Activated CD8-positive, alpha-beta memory T cell treated with anti-CD3 and anti-CD28 coated beads for 1 hour (primary cell): ENCODE measurements at places on chromosomes 2 and 18.

- no peak for DNase-seq
These were observed 60.7 kb downstream of the TNS1 start for GRCh38 chr2:217941886-217942728.

DNA sequence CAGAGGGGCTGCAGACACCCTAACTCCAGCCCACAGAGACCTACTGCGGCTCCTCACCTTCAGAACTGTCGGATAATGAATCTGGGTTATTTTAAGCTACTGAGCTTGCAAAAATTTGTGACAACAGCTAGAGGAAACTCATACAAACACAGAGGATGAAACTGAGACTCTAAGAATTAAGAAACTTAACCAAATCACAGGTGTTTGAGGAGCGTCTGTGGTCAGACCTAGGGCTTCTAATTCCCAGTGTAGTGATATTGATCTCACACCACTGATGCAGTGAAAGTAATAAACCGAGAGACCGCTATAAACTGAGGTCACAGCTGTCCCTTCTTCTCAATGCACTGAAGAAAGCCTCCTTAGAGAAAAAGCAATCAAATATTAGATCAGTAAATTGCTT is 110.1 kb downstream of the RGPD3 start:
- no peak for DNase-seq

GRCh38 chr2:218897394-218898108 is 16.9 kb downstream of the WNT10A start:
- no peak for DNase-seq

DNA sequence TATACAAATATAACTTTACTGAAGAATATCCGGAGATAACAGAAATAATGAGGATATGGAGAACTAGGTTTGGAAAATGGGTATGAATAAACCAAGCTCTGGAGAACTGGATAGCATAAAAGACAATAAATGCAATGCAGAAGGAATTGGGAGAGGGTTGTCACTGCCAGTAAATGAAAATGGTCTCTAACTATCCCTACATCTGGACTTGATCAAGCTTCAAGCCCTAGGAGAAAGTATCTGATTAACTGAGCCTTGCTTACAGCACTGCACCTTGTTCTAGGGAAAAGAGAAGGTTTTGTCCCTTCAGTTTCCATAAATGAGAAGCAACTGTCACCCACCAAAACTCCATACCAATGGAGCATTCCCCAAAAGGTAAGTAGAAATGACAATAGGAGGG is 514.6 kb upstream of the ZEB2 start:
- no peak for DNase-seq

DNA sequence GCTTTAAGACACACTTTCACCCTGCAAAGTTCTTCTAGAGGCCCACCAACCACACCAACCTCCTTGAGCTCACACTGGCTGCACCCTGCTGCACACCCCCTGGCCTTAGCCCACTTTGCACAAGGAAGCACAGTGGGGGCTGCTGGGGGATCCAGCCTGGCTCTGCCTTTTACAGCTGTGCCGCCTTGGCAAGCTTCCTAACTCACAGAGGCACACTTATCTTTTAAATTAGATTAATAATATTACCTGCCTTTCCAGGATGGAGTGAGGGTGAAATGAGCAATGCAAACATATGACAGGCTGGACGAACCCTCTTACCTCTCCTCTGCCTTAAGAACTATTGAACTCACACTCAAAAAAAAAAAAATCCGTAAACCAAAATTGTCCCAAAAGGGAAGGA is 715.8 kb upstream of the ID2 start:
- no peak for DNase-seq

DNA sequence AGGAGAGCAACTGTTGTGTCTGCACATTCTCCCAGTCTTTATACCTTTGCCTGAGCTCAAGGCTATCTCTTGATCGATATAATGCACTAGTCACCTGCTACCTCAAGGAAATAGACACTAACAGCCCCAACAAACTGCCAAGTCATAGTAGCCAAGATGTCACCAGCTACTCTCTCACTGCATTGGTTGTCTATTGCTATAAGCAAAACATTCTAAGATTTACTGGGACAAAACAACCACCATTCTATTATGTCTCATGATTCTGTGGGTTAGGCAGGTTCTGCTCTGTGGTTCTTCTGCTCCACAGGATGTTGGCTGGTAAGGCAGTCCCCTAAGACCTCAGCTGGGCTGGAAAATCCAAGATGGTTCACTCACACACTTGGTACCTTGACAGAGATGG is 28.5 kb upstream of the MLPH start:
- no peak for DNase-seq

DNA sequence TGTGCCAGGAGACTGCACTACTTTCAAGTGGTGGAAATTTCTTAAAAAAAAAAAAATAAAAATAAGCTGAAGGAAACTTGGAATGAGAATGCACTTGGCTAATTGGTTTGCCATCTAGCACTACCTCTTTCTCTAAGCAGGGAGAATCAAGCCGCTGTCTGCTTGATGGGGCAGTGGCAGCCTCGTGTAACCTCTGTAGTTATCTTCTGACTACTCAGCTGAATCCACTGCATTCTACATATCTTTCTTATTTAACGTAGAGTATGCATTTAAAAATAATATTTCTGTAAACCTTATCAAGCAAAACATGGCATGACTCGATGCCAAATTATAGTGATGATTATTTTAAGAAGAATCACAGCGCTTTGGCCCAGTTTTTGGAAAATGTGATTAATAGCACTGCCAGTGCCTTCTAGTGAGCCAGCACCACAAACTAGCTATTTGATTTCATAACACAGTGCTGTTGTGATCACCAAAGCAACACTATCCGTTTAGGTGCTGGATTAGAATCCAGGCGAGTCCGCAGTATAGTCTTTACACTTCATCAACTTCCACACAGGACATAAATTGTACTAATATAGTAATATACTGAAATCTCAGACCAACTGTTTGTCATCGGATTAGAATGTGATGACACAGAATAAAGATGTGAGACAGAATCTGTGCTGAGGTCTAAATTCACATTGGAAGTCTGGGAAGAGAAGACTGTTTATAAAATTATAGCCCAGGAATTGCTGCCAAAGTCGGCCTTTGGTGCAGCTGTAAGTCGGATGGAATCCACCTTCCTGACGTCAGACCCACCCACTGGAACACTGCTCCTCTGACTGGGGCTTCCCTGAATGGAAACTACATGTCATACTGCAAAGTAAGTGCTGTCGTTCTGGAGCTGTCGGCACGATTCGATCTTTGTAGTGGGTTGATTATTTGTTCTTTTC is 136.5 kb upstream of the ETAA1 start:
- no peak for DNase-seq
